ENCODE measurements at places on chromosomes 7 and 10.
A peak's percentile ranks its signal among the peaks of the same experiment; 100 is the strongest.

GRCh38 chr10:2618690-2619089 is 448.7 kb upstream of the PFKP start:
- no peak for DNase-seq

DNA sequence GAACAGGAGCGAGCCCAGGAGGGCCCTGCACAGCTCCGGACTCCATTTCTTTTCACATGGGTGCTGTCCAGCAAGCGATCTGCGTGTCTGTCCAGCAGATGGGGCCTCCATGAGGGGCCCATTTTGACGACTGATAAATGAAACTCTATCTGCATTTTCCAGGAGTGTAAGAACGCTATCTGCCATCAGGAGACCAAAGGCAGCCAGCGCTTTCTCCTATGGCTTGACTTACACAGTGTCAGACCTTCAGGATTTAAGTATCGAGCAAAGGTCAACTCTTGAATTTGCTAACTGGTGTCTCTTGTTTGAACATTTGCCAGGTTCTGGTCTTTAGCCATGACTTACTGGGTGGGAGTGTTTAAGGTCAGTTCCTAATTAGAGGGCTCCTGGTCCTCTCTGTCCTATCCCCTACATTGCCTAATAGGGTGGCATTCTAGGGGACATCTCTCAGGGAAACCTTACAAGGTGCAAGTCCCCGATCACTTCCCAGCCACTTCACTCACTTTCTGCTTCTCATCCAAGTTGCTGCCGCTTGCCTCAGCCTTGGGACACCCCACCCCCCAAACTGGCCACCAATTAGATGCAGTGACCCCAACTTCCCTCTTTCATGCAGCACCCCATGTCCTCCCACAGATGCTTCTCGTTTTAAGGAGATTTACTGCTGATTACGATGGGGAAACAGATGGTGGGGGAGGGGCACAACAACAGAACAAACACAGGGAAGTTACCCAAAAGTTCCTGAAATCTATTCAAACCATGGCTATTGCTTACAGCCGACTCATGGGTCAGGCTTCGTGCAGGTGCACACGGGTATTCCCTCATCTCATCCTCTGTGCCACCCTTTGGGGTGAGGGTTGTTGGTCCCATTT is 20.0 kb downstream of the VSIR start:
- DNase-seq: no peak

GRCh38 chr10:128013626-128014025 is 106.7 kb downstream of the PTPRE start:
- no peak for DNase-seq

GRCh38 chr7:156639426-156640256 is 933 bp upstream of the RNF32 start:
- peak; percentile 2 for DNase-seq

- no peak for DNase-seq
Measured at GRCh38 chr7:96532428-96532935, 177.2 kb downstream of the SEM1 start.

DNA sequence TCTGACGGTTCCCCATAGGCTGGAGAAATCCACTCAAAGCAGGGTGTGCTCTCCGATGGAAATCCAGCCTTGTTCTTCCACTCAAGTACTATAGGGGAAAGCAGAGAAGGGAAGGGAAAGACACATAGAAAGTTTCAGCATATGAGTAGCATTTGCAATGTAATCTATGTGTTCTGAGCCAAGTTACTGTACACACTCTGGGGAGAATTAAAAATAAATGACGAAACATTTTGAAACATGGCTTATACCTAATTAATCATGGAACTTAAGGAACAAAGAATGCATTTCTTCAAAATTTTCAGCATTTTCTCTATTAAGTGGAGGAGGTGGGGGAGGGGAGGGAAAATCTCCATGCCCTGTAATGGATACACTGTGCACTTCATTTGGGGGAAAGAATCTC is 198.1 kb upstream of the HABP2 start:
- no peak for DNase-seq

DNA sequence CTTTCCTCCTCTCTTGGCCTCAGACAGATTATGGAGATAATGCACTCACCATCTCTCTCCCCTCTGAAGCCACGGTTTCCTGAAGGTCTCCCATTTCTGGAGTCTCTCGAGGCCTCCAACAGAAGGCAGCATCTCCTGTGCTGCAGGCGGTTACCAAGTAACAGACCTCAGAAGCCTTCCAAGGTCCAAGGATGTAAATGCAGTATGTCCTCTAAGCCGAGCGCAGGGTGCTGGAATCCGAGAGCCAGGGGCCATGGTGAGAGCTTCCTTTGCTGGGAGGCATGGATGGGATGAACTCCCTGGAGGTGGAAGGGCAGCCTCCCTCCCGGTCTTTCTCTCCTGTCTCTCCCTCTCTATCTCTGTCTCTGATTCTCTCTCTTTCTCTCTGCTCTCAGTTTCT is 79.8 kb downstream of the ADARB2 start:
- DNase-seq: no peak

DNA sequence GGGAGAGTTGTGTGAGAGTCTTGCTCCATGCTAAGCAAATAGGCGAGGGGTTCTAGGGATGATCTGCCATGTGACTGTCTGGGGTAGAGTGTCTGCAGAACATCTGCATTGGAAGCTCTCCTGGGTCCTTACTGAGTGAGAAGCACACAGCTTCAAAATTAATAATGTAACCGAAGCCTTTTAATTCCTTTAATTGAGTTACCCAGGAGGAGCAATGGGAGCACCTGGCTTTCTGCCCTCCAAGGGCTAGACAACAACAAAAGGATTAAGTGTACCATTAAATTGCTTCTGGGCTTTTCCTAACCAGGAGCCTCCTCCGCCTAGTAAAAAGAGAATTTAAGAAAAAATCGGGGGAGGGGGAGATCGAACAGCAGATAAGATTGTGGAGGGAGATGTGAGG is 102.0 kb upstream of the TBX20 start:
- no peak for DNase-seq

DNA sequence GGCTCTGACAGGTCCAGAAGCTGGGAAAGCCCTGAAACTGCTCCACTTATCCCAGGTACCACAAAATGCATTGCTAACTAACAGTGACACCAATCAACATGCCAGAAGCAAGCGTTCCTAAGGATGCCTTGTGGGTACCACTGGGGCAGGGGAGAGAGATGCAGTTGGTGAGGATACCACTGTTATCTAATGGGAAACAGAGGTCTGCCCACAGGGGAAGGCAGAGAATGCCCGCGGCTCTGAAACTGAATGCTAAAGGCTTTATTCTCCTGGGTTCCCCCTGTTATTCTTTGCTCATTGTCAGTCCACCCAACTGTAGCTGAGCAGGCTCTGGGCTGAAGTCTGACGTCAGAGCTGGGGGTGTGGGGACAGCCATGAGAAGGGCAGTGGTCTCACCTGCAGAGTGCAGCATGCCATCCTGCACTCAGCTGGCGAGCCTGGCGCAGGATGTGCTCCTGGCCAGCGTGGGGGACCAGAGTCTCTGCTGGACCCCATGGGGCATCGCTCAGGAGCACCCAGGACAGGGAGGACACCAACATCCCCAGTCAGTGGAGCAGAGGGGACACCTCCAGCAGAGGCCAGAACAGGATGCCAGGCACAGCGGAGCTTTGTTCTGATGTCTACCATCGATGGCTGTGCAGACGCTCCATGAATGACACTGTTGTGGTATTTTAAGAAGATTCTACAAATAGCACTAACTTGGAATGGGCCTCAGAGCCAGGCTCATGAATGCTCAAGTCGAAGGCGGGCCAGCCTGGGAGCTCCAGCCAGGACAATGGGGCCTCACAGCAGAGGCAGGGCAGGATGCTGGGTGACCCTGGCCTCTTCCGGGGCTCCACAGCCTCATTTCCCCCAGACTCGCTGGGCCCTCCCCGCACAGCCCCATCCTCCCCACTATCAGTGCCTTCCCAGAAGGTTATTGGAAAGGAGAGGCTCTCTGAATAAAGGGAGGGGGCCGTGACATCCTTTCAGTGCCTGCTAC is 95.8 kb downstream of the ARHGAP22 start:
- no peak for DNase-seq

DNA sequence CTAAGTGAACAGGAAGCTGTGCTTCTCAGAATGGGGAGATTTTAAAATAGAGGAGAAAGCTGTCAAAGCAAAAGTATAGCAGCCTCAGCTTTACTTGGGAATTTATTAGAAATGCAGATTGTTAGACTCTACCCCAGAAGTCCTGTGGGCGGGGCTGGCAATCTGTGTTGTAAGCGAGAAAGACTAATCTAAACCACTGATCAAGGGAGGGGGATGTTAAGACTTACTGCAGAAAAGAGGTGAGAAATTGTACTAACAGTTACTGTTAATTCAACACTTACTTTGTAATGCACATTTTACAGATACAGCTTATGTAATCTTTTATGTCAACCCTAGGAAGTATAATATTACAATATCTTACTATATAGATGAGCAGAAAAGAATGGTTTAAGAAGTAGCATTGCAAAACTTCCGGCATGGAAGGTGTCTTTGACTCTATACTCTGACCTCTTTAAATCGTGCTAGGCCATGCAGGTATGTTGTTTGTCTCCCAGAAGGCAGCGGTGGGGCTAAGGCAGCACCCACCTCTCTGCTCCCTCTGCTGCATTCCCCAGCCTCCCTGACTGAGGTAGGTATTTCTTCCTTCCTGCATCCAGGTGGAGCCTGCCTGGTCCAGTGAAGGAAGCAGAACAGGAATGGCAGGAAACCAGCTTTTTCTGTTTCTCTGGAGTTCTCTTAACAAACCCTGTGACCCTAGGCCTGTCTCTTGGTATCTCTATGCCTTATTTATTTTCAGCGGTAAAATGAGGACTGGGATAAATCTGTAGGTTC is 462.2 kb downstream of the AUTS2 start:
- no peak for DNase-seq

DNA sequence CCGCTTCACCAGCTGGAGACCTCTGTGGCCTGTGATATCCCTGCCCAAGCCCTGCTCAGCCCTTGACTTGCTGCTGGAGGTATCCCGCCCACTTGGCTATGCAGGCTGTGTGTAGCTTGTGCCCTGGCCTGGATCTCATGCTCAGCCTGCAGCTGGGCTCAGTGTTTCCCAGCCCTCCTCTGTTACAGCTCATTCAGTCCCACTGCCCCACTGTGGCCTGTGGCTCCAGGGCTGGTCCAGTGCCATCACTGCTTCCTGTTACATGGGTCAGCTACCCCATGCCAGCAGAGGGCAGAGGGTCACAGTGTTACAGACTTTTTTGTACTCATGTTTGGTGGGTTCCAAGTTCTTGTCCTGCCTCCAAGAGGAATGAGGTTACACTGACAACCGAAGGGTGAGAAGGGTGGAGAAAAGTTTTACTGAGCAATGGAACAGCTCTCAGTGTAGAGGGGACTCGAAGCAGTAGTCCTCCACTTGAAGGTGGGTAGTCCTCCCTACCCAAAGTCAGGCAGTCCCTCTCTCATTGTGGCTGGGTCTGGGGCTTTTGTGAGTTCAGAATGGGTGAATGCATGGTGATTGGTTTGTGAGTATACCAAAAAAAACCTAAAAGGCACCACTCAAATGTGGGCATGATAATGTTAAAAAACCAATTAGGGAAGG is 100.4 kb downstream of the ANKRD7 start:
- DNase-seq: no peak

- DNase-seq: no peak
Measured at GRCh38 chr7:138431517-138431916, 28.5 kb upstream of the TRIM24 start.

- no peak for DNase-seq
Measured at GRCh38 chr10:23870651-23871610, 338.0 kb upstream of the KIAA1217 start.

DNA sequence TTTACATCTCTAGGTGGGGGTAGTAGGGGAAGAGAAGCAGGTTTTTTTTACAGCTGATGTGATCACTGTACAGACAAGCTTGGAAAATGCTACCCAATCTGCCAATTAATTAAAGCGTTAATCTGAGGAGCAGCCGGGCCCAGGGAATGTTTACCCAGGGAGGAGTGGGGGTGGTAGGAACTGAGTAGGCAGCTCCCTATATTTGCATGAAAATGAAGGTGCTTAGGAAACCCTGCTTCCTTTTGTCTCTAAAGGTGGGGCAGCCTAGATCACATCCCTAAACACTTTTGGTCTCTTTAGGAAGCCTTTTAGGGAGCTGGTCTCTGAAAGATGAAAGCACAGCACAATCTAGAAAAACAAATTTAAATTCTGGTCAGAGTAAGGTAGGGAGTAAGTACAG is 53.0 kb upstream of the NFKB2 start:
- DNase-seq: no peak

- no peak for DNase-seq
Measured at GRCh38 chr10:24027107-24027506, 181.8 kb upstream of the KIAA1217 start.

DNA sequence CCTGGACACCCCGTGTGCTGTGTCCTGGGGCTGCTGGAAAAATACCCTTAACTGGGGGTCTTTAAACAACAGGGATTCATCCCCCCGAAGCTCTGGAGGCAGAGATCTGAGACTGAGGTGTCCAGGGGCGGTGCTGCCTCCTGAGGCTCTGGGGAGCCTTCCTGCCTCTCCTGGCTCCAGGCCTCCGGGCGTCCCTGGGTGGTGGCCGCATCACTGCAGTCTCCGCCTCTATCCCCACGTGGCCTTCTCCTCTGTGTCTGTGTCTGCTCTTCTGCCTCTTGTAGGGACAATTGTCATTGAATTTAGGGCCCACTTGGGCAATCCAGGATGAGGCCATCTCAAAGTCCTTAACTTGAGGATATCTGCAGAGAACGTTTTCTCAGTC is 216.6 kb downstream of the WDR37 start:
- no peak for DNase-seq

DNA sequence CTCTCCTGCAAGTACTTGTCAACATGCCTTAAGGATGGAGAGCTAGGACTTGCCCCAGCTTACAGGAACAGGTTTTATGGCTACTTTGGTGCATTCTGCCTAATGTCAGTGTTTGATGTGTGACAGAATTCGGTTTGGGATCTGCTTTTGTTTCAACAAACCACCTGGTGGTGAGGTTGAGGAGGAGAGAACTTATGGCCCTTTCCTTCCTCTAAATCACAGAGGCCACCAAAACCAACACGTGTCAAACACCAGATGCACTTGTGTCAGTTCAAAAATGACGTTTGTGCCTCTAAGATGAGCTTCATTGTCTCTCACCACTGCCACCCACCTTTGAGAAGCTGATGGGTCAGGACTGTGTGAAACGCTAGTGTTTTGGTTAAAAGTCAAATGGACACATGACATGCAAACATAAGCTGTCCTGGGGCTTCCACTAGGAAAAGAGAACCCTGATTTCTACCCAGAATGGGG is 83.9 kb downstream of the OSBPL3 start:
- no peak for DNase-seq

GRCh38 chr10:116694243-116694926 is 48.0 kb downstream of the HSPA12A start:
- DNase-seq: no peak

DNA sequence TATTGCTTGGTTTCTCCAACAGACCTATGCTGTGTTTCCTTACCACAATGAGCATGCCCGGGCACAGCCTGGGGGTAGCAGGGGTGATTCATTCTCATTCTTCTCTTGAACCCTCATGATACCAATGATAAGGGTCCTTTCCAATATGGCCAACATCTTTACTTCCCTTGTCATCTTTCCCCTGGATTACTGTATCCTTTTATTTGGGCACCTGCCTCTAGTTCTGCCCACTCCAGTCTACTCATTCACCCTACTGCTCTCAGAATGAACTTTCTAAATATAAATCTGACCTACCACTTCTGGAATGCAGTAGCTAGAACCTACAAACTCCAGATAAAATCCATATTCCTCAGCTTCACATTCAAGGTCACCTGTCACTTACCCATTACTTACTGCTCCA is 26.4 kb upstream of the ITPRID1 start:
- no peak for DNase-seq

- DNase-seq: no peak
Measured at GRCh38 chr10:19169684-19170083, 121.1 kb downstream of the MALRD1 start.

GRCh38 chr10:29411666-29412315 is 122.9 kb downstream of the LYZL1 start:
- DNase-seq: no peak
